ENCODE measurements at places on chromosomes 4 and X.

DNA sequence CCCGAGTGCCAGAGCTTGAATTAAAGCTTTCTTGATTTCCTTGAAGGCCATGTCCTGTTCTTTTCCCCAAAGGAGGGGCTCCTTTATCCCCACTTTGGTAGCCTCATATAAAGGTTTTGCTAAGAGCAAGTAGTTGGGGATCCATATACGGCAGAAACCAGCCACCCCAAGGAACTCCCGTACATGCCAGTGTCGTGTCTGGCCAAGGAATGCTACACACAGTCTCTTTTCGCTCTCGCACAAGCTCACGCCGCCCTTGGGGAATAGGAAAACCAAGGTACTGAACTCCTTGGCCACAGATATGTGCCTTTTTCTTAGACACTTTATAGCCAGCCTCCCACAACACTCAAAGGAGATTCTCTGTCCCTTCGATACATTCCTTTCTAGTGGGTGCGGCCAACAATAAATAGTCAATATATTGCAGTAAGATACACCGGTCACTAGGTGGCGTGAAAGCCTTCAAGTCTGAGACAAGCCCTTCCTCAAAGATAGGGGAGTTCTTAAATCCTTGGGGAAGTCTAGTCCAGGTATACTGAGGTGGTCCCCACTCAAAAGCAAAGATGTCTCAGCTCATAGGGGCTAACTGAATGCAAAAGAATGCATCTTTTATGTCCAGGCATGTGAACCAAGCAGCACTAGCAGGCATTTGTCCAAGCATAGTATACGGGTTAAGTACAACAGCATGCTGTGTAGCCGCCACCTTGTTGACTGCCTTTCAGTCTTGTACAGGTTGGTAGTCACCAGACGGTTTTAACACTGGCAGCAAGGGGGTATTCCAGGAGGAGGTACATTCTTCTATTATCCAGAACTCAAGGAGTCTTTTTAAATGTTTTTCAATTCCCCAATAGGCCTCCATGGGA is 57.8 kb upstream of the XAGE1B start:
- no peak for DNase-seq

GRCh38 chr4:174882317-174882992 is 35.7 kb upstream of the ADAM29 start:
- no peak for DNase-seq

- DNase-seq, result no peak
These were observed 2295.4 kb downstream of the ARAP2 start for GRCh38 chr4:33948921-33949320.

GRCh38 chr4:97866821-97867556 is 276.3 kb downstream of the STPG2 start:
- DNase-seq, result no peak

- DNase-seq, result no peak
These were observed 506.9 kb downstream of the MAGEB5 start for GRCh38 chrX:26722666-26723428.

- DNase-seq, result no peak
These were observed 70.8 kb upstream of the BOD1L1 start for GRCh38 chr4:13698296-13698695.

- DNase-seq, result peak; percentile 58
These were observed 215.3 kb upstream of the CTSO start for GRCh38 chr4:156169011-156169410.

- DNase-seq, result no peak
These were observed 78.9 kb downstream of the CCDC160 start for GRCh38 chrX:134315866-134316265.

GRCh38 chr4:172392741-172393140 is 579.5 kb downstream of the GALNTL6 start:
- DNase-seq, result no peak

DNA sequence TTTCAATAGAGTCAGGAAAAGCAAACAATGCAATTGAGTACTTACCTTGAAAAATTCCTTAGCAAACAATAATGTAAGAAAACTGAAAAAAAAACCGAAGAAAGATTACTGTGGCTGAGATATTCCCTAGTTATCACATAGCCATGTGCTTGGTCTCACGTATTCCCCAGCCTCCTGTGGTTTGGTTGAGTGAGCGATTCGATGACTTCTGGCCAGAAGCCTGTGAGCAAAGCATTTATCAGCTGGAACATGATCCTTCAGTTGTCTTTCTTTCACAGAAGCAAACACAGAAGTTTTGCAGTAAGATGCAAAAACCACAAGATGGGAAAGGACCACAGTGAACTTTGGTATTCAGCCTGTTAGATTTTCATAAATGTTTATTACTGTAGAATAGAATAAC is 1754.3 kb upstream of the AGA start:
- DNase-seq, result no peak

DNA sequence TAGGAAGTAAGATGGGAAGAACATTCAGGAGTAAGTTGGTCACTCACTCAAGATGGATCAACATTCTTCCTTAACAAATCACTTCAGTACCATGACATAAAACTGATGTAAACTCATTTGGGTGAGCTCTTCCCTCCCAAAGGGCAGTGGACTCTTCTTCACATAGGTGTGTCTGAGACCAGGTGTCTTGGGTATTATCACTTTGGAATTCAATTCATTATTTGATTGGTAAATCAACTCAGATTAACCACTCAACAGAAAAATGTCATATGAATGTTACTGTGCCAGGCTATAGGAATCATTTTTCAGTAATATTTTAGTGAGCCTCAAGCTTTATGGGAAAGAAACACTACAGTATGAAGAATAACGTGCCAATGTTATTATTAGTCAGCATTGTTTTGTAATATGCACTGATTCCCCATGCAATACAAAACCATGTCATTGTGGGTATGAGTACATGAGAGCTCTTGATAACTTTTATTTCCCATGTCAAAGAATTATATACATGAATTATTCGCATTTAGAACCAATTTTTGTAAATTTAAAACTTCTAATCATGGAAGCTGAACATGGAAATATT is 58.6 kb upstream of the ETNPPL start:
- DNase-seq, result no peak

DNA sequence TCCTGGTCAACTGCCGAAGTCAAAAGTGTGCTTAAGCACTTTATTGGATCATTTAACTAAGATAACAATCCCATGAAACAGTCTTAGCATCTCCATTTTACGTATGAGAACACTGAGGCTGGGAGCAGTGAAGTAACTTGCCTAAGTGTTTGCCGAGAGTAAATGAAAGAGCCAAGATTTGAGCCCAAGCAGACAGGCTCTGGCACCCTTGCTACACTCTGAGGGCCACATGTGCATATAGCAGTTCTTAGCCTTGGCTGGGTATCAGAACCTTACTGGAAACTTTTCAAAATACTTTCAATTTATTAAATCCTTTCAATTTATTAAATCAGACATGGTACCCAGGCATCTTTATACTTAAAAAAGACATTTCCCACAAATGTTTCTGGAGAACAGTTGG is 225.9 kb downstream of the NR3C2 start:
- DNase-seq, result no peak

DNA sequence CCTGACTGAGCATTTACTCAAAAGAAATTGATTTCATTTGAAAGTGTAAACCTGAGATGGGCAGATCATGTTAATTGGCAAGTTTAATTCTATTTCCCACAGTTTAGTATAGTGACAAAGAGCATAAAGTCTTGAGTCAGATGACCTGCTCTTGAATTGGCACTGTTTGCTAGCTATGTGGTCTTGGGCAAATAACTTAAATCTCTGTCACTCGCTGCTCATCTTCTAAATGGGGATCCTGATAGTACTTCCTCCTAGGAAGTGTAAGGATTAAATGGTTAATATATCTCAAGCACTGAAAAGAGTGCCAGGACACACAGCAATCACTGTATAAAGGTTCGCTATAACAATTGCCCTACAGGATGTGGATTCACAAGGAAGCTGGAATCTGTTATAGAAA is 242.8 kb upstream of the JADE1 start:
- no peak for DNase-seq

- DNase-seq, result no peak
These were observed 174.3 kb downstream of the ADGRL3 start for GRCh38 chr4:61374447-61374891.

- no peak for DNase-seq
These were observed 38.9 kb downstream of the ACOX3 start for GRCh38 chr4:8401665-8402064.

GRCh38 chr4:52643785-52644244 is 15.3 kb downstream of the USP46 start:
- DNase-seq, result no peak

GRCh38 chr4:156346959-156347385 is 393.3 kb upstream of the CTSO start:
- no peak for DNase-seq
